ENCODE measurements at places on chromosomes 16 and 17.

- no peak for DNase-seq
Observed at GRCh38 chr16:89821438-89822187, 5.2 kb upstream of the FANCA start.

- DNase-seq: peak; percentile 80
Observed at GRCh38 chr16:391885-392335, 5.1 kb upstream of the NME4 start.

DNA sequence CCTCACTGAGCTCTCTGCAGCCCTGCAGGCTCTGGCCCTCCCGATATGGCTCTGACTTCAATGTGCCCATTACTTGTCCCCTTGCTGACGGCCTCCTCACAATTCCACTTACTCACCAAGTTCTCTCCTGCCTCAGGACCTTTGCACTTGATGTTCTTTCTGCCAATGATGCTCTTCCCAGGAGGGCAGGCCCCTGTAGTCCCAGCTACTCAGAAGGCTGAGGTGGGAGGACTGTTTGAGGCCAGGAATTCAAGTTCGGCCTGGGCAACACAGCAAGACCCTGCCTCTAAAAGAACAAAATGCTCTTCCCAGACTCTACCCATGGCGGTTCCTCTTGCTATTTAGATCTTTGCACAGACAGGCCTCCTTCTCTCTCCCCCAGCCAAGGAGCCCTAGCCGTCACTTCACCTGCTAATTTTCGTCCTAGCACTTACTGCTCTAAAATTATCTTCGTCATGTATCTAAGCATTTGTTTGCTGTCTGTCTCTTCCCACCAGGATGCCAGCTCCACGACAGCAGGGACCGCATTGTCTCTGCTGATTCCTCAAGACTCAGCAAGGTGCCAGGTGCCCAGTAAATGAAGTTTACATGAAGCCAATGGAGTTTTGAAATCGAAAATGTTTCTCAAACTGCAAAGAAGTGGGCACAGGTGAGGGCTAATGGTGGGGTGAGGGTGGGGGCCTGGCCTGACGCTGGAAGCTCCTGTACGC, 626 bp upstream of the RAI1 start:
- DNase-seq: no peak

DNA sequence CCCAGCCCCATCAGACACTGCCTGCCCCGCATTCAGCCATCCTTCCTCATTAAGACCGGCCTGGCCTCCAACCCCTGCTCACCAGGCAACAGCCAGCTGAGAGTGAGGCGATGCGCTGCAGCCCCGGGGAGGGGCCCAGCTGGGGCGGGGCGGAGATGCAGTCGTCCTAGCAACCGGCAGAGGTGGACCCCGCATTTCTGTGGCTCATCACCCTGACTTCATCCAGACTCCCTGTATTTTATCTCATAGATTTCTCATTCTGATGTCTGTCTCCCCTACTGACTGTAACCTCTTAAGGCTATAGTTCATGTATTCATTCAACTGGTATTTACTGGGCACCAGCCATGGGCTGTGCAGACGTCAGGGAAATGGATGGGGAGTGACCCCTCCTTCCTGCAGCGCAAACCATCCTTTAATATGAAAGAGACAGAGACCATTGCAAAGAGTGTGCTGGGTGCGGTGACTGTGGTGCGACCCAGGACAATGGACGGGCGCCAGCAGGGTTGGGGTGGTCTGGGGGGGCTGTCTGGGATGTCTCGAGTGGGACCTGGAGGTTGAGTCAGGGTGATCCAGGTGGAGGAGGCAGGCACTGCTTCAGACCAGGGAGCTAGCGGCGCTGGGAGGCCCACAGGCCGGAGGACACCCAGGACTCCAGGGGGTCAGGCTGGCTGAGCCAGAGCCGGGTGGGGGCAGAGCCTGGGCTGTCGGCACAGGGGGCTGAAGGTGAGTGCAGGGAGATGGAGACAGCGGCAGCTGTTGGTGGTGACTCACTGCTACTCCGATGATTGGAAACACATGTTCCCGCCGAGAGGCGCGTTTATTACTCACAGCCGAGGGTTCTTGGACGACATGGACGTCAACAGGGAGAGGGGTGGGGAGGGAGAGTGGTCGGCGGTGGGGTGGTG, 10.5 kb upstream of the TIMP2 start:
- DNase-seq: no peak

GRCh38 chr16:17633181-17633951, 162.6 kb upstream of the XYLT1 start:
- no peak for DNase-seq

- peak; percentile 58 for DNase-seq
Observed at GRCh38 chr17:57671667-57672632, 73.1 kb downstream of the CCDC182 start.

- no peak for DNase-seq
Observed at GRCh38 chr16:61969077-61969382, 67.2 kb downstream of the CDH8 start.

- peak; percentile 38 for DNase-seq
Observed at GRCh38 chr16:27759967-27760788, 210.2 kb downstream of the KATNIP start.

GRCh38 chr16:47196457-47196856, 52.7 kb upstream of the NETO2 start:
- DNase-seq: no peak

- peak; percentile 60 for DNase-seq
Observed at GRCh38 chr17:1908699-1909309, 79.0 kb downstream of the RPA1 start.

GRCh38 chr17:52140601-52141000, 17.9 kb downstream of the CA10 start:
- no peak for DNase-seq

GRCh38 chr17:78137392-78138203, 7.0 kb downstream of the TMC8 start:
- DNase-seq: no peak

DNA sequence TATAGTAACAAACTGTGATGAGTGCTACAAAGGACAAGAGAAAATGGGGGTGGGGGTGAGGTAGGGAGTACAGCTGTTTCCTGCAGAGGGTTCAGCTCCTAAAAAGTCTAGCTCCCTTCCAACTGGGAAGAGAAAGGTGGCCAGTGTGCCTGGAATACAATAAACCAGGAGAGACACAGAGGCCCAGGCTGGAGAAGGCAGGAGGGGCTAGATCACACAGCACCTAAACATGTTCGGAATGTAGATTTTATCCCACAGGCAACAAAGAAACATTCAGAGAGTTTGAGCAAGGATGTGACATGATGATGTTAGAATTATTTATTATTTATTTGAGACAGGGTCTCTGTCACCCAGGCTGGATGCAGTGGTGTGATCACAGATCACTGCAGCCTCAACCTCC, 10.2 kb downstream of the TEX2 start:
- no peak for DNase-seq

DNA sequence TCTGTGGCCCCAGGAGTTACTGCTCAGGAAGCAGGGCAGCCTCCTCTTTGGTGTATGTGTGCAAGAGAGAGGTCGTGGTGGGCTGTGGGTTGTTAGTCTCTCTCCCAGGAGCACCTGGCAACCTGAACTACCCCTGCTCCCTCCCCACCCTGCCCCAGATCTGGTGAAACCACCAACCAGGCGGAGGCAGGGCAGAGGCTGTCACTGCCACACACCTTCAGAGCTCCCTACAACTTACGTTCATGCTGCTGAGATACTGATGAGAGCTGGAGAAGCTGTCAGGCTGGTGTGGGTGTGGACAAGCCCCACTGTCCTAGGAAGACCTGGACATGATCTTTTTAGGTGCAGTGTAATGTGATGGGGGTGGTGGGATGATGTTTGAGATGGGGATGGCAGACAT, 24.3 kb downstream of the GOSR2 start:
- DNase-seq: no peak

Data from bone marrow (tissue), 2 donors.